Cortex of kidney (tissue), 1 donor: ENCODE measurements at places on chromosomes 11 and 22.

GRCh38 chr22:32864041-32864440 is 62.5 kb downstream of the TIMP3 start:
- no peak for DNase-seq

DNA sequence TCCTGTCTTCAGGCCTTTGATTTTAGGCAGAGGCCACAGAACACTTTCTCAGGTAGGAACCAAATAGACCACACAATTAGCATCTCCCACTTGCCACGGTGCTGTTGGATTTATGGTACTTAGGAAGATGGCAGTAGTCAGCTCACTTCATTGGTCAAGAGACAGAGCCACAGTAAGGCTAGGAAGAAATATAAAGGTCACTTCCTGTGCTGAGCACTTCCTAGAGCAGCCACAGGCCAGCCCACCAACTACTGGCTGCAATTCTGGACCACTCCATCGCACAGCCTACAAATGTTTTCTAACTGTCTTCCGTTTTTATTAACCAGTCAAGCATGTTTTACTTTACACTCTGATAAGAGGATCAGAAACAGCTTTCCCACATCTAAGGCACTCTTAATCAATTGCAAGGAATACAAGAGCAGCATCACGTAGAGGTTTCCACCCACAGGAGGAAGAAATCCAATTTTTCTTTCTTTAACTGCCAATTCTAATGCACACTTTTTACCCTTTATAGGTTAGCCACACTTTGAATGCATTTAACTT is 54.7 kb downstream of the ABTB2 start:
- no peak for DNase-seq

GRCh38 chr11:28636566-28636965 is 528.4 kb downstream of the METTL15 start:
- DNase-seq, result no peak

DNA sequence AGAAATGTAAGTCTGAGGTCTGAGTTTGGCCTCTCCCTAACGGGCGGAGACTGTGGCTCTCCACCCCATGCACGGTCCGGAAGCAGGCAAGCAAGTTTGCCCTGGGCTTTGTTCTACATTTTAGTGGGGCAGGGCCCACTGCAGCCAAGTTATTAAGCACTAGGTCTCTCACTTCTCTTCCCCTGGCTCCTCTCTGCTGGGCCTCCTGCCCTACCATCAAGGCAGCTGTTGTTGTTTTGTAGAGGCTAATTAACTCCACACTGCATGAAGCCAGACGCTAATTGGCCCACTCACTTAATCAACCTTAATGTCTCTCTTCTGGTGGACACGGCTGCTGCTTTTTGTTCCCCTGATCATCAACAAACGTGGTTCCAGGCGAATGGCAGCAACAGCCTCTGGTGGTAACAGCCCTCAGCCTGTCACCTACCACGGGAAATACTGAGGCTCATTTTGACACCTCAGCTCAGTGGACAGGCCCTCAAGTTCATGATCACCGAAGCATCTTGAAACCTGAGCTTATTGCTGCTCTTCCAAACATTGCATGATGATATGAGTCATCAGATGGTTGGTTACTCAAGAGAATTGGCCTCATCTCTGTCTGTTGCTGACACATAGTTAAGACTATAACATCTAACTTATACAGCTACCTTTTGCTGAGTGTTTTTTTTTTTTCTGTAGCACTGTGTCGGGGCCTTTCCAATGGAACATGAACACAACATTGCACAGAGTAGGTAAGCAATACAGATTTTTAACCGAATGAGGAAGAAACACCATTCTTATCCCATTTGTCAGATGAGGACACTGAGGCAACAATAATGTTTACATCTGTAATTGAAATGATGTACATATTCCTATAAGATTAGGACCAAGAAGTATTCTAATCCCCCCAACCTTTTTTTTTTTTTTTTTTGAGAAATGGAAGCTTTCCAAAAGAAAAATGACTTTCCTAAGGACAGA is 20.8 kb upstream of the LMO2 start:
- DNase-seq, result no peak

DNA sequence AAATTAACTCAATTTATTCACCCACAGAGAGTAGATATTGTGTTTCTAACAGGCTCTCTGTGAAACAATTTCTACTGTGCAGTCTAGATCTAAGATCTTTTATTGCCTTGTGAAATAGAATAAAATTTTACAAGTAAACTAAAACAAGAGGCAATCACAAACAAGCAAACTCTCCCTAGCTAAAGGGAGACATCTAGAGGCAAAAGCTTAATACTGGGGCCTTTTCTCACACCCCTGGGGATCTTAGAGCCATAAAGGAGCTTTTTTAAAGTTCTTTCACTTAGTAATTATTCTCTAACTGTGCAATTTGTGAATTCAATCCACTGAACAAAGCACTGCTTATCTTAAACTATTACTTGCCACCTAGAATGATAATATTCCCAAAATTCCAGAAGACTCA is 19.7 kb downstream of the ALG9 start:
- DNase-seq, result no peak

DNA sequence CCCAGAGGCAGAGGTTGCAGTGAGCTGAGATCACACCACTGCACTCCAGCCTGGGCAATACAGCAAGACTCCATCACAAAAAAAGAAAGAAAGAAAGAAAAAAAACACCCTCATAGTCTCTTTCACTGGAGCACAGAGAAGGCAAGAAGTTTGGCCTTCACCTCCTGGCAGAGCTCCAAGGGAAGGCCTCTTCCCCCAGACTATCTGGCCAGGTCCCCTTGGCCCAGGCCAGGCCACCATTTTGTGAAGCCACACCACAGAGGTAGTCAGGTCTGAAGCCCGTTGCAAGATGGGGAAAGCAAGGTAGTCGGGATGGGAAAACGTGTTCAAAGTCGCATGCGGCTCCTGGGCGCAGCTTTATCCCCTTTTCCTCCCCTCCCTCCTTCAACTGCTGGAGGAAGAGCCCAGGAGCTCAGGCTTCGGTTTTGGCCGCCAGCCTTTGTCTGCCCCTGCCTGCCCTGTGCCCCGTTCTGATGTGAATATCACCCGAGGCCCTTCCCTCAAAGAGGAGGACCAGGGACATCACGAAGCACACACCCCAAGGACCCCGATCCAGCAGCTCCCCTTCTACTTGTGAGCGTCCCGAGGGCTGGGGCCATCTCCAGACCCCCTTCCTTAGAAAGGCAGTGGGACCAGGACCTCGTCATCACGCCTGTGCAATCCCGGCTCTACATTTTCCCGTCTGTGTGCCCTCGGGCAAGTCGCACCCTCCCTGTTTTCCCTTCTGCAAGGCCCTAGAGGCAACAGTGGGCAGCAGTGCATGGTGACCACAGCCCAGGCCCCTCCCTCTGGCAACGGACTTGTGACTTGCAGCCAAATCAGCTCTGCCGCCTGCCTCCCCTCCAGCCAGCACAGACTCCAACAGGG is 17.7 kb downstream of the CABP7 start:
- no peak for DNase-seq

DNA sequence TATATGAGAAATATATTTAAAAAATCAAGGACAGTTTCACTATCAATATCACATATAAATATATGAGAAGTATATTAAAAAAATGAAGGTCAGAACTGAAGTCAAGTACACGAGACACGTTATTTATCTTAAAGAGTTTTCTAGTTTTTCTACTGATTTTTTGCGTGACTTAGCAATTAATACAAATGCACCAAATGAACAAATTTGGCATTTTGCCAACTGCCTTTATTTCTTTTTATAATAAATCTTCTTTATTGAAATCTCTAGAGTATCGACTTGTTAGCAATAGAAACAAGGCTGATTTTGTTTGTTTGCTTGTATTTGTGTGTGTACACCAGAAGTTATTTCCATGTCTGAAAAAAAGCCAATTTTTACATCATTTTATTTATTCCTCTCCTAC is 1684.7 kb upstream of the RAG2 start:
- DNase-seq, result no peak

DNA sequence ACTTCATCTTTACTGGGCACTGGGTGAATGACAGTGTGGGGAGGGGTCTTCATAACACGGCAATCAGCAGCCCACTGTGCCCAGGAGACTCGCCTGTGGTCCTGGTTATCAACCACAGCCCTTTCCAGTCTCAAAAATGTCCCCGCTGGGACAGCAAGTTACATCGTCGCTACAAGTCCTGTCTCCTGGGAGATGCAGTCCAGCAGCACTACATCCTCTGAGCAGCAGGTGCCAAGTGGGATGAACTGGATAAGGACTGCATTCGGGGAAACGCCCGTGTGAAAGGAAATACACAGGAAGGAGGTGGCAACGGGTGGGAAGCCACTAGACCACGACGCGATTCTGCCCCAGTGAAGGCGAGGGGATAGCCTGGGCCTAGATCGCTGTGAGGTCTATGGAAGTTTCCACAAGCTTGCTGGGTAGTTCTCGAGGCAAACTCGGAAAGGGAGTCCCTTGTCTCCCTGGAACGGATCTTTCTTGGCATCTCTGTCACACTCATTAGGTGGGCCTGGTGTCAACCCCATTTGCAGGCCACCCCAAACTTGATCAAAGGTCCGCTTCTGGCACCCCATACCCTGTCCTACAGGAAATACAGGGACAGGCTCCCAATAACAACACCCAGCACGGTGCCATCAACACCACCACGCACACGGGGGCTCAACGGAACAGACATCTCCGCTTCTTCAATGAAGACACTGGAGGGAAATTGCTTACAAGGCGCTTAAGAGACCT is 4.4 kb downstream of the ASCL2 start:
- DNase-seq, result no peak

DNA sequence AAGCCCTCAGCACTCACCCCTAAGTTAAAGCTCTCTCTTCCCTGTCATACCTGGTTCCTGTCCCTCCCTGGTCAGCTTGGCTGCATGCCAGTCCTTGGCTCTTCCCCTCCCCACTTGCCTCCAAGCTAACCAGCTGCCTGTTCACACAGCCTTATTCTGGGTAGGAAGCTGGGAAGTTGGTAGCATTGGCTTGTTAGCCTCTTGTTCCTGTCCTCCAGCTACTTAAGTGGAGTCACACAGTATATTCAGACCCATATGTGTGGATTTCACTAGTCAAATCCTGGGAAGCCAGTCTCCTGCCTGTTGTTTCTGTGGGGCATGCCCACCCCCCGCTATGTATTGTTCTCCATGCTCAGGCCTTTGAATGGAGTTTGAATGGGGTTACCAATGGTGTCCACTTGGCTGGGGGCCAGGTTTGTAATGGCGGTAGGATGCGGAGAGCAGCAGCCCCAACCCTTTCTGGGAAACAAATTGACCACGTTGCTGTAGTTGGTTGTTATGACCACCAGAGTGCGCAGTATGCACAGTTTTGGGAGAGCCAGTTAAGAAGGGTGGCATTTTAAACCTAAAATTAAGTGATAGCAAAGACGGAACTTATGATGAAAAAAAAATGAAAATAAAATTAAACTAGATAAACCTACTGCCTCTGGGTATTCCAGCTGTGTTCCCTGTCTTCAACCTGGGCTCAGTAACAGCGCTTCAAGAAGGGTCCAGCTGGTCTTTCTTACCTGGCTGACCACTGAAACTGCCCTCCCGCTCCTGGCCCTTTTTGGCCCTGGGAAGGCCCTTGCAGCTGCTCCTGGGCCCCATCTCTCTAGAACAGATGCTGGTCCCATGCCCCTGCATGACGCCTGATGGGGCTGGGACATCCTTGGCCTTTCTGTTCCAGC is 10.7 kb upstream of the RPS3 start:
- DNase-seq, result no peak

- no peak for DNase-seq
Measured at GRCh38 chr11:9301720-9302119, 12.7 kb downstream of the TMEM41B start.

DNA sequence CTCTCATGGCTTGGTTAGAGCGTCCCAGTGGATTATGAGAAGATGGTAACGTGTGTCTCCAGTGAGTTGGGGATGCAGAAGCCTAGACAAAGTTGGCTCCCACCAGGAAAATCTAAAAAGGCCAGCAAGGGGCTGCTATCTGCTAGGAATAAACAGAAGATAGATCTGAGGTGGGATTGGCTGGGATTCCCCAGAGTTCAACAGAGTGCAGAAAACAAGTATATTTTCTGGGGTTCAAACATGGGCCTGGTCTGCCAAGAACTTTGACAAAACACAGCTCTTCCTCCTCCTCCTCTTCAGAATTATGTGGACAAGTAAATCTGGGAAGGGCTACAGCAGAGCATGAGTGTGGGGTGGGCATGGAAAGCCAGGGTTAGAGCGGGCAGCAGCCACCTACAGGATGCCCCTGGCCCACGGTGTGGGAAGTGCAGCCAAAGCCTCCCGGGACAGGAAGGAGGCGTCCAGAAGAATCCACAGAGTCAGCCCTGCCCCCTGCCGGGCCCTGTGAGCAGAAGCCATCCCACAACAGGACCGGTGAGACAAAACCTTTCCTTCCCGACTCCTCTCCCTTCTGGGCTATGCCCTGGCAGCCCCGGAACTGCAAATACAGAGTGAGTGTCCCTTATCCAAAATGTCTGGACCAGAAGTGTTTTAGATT is 67.1 kb downstream of the CD82 start:
- DNase-seq, result no peak

GRCh38 chr22:32682990-32683389 is 118.5 kb upstream of the TIMP3 start:
- no peak for DNase-seq

DNA sequence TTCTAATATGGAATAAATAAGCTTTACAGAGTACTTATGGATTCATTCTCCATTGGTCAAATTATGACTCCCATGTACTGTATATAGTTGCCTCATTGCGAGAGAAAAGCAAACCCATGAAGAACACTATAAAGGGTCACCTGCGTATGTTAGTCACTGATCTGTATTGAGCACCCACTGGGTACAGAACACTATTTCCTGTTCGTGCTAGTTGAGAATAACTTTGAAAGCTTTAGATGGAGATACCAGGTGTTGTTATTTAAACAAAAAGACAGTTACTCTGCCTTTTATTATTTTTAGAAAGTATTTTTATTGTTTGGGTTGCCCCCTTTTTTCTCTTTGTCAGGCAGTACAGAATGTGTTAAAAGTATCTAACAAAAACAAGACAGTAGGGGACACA is 79.9 kb downstream of the DEUP1 start:
- no peak for DNase-seq

DNA sequence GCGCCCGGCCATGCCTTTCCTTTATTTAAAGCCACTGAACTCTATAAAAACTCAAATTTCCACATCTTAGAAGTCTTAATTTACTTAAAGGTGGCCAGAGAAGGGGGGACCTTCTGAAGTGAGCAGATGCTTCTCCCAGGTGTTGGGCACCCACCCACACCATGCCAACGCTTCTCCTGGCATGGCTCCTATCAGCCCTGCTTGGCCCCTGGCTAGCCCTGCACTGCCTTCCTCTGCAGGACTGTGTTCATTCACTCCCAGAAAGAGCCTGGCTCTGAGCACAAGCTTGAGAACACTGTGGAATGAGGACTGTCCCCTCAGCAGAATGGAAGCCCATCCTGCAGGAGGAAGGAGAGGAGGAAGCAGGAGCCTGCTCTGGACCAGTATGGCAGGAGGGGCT is 34.6 kb upstream of the ARFGAP3 start:
- no peak for DNase-seq

DNA sequence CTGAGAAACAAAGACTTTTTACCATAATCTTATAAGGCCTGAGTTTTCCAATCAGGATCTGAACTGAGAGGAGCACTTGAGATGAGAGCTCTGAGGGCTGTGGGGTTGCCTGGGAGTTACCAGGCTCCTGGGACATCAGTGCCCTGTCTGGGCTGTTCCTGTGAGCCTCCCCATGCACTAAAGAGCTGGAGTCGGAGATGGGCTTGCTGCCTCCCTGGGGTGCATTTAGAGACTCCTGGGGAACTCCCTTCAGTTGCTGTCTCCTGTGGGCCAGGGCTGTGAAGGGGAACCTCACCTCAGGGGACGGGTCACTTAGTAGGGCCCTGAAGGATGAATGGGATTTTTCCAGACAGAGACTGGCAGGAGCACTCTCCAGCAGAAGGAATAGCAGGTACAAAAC is 33.3 kb downstream of the KCNC1 start:
- no peak for DNase-seq

- DNase-seq, result no peak
Measured at GRCh38 chr22:49523374-49524008, 304.2 kb downstream of the BRD1 start.
